ENCODE measurements at places on chromosomes 12 and 14. TPM values are rescaled to one million over a fixed set of nuclear protein-coding genes. Genes with fewer than 3 reads are reported as not detected.
A peak's percentile ranks its signal among the peaks of the same experiment; 100 is the strongest.

COL2A1 gene
- not detected for total RNA-seq

FOXG1 gene
- total RNA-seq, result not detected

PMEL gene
- 0.13 TPM for total RNA-seq

PLEKHH1 gene
- not detected for total RNA-seq

LRFN5 gene
- total RNA-seq, result 2.1 TPM

DACT1 gene
- total RNA-seq, result 26.9 TPM

TAS2R19 gene
- total RNA-seq, result 2.6 TPM

NOXRED1 gene
- not detected for total RNA-seq

DNA sequence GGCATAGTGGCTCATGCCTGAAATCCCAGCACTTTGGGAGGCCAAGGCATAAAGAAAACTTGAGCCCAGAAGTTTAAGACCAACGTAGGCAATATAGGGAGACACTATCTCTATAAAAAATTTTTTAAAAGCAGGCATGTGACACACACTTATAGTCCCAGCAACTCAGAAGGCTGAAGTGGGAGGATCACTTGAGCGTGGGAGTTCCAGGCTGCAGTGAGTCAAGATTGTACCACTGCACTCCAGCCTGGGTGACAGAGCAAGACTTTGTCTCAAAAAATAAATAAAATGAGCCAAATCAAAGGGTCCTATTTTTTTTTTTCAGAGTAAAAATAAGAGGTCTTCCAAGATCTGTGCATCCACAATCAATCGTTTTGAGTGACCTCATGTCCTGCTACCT, 237.6 kb downstream of the SLC16A7 start:
- DNase-seq, result peak; percentile 20

GRCh38 chr12:41409628-41410027, 221.5 kb downstream of the PDZRN4 start:
- no peak for DNase-seq

- peak; percentile 53 for DNase-seq
Observed at GRCh38 chr12:19183121-19183838, 53.7 kb downstream of the PLEKHA5 start.

GRCh38 chr12:68454892-68455291, 122.7 kb upstream of the MDM1 start:
- DNase-seq, result no peak

DNA sequence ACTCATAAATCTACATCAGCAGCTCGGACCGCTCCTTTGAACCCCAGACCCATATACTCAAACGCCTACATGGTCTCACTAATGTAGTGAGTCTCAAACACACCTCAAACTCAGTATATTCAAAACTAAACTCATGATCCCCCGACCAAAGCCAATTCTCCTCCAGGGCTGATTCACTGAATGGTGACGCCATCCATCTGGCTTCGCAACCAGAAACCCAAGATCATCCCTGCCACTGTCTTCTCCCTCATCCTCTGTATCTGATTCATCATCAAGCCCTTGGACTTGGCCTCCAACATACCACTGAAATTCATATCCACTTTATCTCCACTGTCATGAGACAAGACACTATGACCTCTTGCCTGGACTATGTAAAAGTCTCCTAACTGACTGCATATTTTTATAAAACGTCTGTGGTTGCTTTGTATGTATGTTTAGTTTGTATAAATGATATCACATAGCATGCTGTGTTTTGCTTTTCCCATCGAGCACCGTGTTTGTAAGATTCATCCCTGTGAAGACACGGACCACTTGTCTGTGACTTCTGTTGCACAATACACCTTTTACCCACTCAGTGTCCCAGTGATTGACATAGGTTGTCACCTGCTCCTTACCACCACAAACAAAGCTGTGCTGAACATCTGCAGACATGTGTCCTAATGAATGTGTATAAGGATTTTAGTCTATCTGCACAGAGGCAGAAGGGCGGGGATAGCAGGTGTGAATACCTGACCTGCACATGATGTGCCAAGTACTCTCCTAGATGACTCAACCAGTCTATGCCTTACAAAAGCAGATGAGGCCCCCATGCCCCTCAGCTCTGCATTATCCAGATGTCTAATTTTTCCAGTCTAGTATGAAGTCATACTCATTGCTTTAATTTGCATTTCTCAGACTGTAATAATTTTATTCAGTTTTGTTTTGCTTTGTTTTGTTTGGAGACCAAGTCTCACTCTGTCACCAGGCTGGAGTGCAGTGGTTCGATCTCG, 76.9 kb downstream of the VWF start:
- peak; percentile 96 for DNase-seq

DNA sequence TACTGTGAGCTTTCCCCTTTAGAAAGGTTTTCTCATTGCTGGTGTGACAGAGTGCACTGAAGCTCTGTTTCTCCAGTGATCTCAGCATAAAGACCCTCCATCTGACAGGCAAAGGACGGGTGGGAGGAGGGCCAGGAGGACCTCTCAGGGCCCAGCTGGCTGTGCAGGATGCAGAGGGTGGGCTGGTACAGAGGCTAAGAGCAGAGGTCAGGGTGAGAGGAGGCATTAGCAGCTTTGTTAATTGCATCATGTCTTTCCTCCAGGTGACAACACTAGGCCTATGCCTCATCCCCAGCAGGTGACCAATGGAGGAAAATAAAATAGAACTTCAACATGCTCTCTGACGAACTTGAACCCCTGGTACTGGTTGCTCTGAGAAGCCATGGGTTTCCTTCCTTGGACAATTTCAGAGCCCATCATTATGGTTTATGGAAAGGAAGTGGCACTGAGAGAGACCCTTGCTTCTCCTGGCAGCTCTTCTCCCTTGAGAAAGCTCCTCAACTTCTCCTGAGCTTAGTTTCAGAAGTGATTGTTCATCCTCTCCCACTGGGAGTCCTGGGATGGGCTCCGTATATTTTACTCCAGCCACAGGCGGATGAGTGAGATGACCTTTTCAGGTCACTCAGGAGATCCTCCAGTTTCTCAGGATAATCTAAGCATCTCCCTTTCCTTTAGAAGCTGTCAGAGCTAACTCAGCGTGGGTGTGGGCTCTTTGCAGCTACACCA, 45.8 kb upstream of the ATP23 start:
- DNase-seq, result peak; percentile 51

DNA sequence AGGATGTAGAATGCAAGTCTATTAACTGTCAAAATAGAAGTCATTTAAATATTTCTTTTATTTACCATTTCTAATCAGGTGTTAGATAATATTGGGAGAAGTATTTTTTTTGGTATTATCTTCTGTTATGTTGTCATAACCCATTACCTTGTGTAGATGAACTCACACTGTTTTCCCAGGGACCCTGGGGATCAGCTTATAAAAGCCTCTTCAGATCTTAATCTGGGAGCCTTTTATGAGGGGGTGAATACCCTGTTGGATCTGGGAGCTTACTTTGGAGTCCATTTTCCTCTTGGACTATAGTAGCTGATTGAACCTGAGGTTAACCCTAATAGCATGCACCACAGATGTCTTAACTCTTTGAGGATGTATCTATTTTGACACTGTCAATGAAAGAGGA, 176.3 kb upstream of the ATP2B1 start:
- DNase-seq, result no peak

DNA sequence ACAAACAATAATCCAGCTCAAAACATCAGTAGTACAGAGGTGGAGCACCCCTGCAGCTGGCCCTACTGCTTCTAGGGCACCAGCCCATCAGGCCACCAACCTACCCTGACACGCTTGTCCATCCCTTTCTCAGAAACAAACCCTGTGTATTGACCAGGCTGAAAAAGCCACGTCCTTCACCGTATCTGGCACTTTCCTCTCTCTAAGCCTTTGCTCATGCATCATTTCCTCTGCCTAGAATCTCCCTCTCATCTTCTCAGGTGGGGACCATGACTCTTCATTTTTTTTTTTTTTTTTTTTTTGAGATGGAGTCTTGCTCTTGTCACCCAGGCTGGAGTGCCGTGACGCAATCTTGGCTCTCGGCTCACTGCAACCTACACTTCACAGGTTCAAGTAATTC, 25.3 kb upstream of the FLVCR2 start:
- no peak for DNase-seq

GRCh38 chr12:62760779-62761178, 174.2 kb downstream of the PPM1H start:
- DNase-seq, result no peak

GRCh38 chr14:68968721-68969120, 10.4 kb downstream of the ACTN1 start:
- DNase-seq, result no peak

GRCh38 chr12:48817873-48818830, at the start of gene CACNB3:
TSS of gene CACNB3 (plus strand) at chr12:48818496. CDS start at chr12:48818930, 434 bp downstream.
- DNase-seq, result peak; percentile 72

DNA sequence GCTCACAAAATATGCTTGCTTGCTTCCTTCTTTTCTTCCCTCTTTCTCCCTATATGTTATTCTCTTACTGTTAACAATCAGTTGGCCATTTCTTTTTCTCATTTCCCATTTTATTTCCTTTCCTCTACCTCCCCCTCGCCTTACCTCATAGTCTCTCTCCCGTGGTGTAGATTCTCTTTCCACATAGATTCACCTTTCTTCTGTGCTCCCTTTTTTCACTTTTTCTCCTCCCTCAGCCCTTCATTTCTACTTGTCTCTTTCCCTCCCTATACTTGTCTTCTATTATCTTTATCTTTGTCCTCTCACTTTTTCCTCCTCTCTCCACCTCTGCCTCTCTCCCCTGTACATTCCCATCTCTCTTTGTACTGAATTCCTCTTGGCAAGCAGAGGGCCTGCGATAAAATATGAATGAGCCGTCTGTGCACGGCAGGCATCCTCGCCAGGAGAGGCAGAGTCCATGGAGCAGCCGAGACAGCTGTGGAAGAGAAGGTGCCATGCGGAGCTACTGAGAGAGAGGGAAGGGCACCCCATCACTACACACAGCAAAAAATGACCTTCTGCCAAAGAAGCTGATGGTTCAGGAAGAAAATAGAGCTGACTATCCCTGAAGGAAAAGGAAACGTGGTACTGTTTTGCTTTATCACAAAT, 12.1 kb downstream of the C14orf93 start:
- DNase-seq, result no peak

DNA sequence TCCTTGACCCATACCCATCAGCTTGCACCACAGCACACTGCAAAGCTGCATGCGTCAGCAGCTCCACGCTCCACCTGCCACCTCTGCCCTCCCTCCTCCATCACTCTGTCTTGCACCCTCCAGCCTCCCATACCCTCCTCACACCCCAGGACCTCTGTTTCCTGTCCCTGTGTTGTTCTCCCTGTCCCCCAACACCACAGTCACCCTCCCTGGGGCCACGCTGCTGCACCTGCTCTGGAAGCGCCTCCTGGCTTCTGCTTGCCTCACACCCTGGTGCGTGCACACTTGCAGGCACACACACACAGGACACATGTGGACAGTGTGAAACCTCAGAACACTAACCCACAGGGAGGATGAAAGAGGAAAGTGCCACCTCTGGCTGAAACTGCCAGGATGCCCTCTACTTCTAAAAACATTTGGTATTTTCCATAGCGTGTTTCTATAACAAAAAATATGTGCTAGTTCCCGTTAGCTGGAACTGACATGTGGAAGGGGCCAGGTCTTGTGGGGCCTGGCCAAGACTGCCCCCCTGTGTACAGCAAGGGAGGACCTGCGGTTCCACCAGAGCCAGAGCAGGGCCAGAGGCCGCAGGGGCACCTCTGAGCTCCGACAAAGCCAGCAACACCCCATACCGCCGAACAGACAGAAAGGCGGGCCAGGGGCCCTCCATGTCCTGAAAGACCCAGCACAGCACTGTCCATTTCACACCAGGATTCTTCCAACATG, 10.0 kb downstream of the BRF1 start:
- no peak for DNase-seq

- DNase-seq, result no peak
Observed at GRCh38 chr14:75539162-75539560, 16.9 kb downstream of the BATF start.

DNA sequence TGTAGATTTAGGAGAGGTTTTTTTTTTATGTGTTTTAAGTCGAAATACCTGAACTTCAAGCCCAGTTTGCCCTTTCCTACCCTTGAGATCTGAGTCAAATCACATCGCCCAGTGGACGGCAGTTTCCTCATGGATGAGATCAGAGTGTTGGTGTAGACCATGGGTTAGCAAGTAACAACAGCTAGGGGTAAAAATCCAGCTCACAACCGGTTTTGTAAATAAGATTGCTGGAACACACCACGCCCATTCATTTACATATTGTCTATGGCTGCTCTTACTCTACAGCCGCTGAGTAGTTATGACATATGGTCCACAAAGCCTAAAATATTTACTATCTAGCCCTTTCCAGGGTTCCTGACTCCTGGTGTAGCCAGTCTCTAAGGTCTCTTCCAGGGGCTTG, 158.5 kb upstream of the PLEKHG7 start:
- no peak for DNase-seq

- DNase-seq, result peak; percentile 71
Observed at GRCh38 chr14:69037790-69038454, 58.8 kb upstream of the ACTN1 start.

DNA sequence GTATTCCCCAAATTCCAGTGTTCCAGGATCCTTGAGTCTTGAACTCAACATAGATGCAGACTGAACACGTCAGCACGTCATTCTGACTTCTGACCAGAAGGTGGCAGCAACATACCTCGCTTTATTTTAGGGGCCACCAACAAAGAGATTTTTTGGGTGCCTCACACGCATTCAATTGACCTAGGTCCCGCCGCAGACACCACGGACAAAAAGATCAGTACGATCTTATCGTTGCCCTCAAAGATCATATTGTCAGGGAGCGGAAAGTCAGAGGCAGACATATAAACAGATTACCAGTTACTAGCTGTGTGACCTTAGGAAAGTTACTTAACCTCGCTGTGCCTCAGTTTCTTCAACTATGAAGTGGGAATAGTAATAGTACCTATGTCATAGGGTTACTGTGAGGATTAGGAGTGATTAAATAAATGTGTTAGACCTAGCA, 6.5 kb upstream of the PRPH start:
- DNase-seq, result peak; percentile 62

DNA sequence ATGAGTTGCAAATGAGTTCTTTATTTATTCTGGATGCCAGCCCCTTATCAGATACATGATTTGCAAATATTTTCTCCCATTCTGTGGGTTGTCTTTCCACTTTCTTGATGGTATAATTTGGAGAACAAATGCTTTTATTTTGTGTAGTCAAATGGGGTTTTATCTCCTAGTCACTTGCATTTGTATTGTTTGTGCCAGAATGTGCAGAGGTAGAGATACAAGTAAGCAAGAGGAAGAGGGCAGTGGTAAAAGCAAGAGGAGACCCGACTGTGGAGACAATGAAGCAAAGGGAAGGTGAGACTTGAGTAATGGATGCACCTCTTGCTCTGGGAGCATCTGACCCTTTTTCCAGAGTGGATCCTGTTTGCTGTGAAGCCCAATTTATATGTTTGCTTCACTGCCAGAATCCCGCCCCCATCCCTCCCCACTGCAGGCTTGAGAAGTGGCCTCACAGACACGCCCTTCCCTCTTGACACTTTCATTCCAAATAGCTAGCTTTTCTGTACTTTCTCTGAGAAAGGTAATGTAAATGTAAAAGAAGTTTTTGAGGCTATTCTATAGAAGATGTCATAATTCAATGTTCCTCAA, 786 bp upstream of the PFKM start:
- peak; percentile 16 for DNase-seq

DNA sequence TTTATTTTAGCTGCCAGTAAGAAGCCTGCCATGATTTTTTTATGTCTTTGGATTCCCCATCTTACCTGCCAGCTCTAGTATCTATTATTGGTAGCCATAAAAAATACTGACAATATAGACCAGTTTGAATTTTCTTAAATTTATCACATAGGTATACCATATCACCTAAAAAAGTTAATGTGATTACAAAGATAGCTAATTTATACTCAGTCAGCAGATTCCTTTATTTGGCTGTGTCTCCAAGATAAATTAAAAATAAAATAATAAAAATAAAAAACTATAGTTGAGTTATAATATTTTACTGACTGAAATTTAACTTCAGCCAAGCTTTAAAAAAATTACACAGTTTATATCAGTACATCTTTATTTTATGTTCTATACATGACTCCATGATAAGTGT, 128.3 kb downstream of the GPHN start:
- DNase-seq, result no peak

- no peak for DNase-seq
Observed at GRCh38 chr12:132487311-132487741, 2.6 kb upstream of the FBRSL1 start.

Data from GM23248 (cell line).